NCI-H2029 treated with DMSO at 0.1 percent for 48 hours (cell line): ENCODE measurements at places on chromosomes 13 and 19.

- DNase-seq: no peak
These were observed 2.4 kb downstream of the FOSB start for GRCh38 chr19:45469945-45470761.

DNA sequence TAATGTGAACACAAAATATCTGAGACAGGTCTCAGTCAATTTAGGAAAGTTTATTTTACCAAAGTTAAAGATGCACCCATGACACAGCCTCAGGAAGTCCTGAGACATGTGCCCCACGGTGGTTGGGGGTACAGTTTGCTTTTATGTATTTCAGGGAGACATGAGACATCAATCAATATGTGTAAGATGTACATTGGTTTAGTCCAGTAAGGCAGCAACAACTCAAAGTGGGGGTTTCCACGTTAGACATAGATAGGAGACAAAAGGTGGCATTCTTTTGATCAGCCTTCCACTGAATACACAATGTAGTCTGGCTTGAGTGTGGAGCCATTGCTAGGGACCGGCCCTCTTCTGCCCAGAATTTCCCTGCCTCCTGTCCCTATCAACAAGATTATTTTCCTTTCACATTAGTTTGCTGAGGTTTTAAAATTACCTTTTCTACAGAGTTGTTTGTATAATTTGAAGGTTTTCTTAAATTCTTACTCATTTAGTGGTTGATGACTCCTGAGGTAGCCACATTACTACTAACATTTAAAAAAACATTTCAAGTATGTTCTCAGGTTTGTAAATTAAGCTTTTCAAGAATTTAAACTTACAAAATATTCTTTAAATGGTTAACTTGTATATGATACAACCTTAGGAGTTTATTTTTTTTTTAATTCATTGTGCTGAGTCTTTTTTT is 33.2 kb downstream of the RNASEH2B start:
- no peak for DNase-seq

GRCh38 chr19:12708641-12709040 is 12.2 kb upstream of the FBXW9 start:
- DNase-seq: no peak

DNA sequence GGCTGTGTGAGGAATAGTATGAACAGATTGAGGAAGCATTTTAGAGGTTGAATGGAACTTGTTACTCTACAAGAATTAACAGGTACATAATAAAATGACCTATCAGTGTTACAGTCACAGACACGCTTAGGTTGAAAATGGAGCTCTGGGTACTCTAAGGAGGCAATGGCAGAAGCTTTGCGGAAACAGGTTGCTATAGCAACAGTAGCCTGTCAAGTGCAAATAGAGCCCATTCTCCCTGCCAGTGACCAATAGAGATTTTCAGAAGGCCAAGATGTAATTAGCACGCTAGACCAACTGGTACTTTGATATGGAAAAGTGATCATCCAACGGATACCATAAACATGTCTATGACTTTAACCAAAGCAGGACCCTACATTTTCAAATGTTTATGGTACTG is 148.5 kb upstream of the FREM2 start:
- peak; percentile 1 for DNase-seq

DNA sequence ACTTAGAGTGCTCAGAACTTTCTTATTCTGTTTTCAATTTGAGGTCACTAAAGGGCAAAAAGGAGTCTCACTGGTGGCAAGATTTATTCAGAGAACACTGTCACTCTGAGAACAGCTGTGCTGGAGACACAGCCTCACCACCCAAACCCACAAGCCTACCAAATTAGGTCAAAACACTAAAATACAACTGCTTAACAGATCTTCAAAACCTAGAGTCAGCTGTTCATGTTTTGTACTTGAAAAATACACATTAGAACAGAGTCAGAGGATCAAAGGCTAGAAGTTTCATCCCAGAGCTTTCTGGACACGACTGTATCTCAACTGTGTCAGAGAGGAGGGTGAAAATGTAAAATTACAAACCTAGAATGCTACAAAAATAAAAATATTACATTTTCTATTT is 89.3 kb downstream of the MIPEP start:
- no peak for DNase-seq

GRCh38 chr13:113651511-113652403 is 6.2 kb downstream of the ATP4B start:
- no peak for DNase-seq

DNA sequence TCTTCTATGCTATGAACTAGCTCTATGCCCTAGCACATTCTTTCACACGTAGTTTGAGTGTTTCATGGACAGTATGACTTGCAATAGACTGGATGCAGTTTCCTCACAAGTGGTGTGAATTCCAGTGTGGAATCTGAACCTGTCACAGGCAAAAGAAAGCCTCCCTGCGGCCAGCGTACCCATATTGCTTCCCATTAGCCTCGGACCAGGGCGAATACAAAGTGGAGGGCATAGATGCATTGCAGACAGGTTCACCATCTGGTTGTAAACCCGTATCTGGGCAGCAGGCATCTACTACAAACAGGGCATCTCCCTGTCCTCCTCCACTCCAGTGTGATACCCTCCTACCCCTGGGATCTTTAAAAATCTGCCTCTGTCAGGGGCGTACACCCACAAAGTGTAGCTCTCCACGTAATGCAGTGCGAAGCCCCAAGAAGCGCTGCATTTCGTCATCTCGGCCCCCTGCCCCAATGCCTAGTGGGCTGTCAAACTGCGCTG is 1.4 kb upstream of the CIC start:
- no peak for DNase-seq

- no peak for DNase-seq
These were observed 29.7 kb downstream of the USPL1 start for GRCh38 chr13:30647420-30647819.

- no peak for DNase-seq
These were observed 28.8 kb upstream of the OXGR1 start for GRCh38 chr13:97023117-97023516.

DNA sequence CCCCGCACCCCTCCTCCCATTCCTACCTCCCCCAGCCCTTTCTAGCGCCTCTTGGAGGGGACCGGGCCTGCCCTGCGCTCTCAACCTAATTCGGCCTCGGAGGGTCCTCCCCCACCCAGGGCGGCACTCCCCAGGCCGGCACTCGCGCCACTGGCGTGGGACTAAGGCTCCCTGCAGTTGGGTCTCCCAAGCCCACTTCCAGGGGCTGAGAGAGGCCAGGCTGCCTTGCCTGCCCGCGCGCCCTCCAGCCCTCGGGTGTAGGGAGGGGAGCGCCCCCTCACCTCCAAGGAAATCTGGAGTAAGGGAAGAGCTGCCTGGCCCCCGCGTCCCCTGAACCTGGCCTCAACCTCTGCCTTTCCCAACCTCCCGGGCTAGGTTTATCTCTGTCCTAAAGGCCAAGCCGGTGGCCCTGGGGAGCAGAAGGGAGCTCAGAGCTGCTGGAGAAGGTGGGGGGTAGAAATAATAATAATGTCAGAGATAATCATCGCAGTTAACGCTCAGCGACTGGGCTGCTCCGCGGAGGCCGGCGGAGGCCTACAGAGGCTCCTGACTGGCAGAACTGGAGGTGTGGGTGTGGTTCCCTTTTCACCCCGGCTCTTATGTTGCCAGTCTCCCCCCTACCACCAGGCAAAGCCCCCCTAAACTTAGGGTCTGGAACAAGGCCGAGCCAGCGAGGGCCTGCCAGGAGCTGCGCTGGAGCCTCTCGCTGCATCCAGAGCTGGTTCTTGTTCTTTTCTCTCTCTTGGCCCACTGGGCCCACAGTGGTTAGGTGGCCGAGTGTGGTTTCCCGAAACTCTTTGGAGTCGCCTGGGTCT is 9.6 kb downstream of the ZIC2 start:
- no peak for DNase-seq

- peak; percentile 20 for DNase-seq
These were observed at the start of gene LIG4 for GRCh38 chr13:108215436-108215835. Gene LIG4, minus strand, starts transcription at chr13:108215536. Its CDS starts 4,268 bp downstream, at chr13:108211268.

GRCh38 chr19:41410336-41411054 is 12.9 kb downstream of the BCKDHA start:
- DNase-seq: no peak

GRCh38 chr19:49150944-49151243 is 4.3 kb downstream of the HRC start:
- DNase-seq: no peak

GRCh38 chr13:96229356-96229755 is 139.4 kb downstream of the HS6ST3 start:
- DNase-seq: no peak

- no peak for DNase-seq
These were observed 27.2 kb upstream of the FBL start for GRCh38 chr19:39873385-39873784.

- DNase-seq: no peak
These were observed 10.6 kb downstream of the POU2F2 start for GRCh38 chr19:42121656-42122069.

- no peak for DNase-seq
These were observed 42.2 kb downstream of the GATAD2A start for GRCh38 chr19:19447536-19448237.

DNA sequence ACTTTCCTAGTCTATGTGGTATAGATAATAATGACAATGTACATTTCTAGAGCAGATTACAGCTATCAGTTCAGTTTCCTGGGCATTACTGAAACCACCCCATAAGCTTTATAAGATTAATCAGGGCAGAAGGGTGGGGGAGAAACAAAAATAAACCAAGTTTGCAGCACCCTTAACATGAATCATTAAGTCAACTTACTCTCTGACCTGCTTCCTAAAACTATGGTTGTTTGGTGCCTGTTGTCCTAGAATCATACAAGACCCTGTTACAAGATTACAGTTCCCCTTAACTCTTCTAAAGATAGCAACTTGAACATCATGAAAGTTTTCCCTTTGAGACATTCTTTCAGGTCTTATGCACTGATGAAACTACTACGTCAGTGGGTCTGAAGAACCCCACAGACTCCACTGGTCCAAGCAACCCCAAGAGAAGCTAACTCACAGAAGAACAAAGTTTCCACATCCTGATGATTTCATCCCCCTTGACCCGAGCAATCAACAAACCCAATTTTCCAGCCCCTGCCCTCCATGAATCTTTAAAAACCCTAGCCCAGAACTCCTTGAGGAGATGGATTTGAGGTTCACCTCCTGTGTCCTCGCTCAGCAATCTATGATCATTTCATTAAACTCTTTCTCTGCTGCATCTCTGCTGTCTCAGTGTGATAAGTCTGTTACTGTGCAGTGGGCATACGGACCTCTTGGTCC is 336.5 kb downstream of the FOXO1 start:
- no peak for DNase-seq

DNA sequence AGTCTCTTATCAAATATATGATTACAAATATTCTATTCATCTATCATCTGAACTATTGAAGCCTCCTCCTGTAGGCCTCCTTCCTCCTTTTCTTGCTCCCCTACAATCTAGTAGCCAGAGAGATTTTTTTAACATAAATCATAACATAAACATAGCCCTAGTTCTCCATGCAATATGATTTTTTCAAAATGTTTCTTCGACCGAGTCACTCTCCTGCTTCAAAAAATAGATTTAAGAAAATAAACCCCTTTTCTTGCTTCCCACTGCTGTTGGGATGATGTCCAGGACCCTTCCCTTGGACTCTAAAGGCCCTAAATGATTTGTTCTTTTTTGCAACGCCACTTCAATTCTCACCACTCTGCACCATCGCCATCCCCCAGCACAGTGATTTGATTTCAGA is 319.7 kb upstream of the TSHZ3 start:
- DNase-seq: no peak

DNA sequence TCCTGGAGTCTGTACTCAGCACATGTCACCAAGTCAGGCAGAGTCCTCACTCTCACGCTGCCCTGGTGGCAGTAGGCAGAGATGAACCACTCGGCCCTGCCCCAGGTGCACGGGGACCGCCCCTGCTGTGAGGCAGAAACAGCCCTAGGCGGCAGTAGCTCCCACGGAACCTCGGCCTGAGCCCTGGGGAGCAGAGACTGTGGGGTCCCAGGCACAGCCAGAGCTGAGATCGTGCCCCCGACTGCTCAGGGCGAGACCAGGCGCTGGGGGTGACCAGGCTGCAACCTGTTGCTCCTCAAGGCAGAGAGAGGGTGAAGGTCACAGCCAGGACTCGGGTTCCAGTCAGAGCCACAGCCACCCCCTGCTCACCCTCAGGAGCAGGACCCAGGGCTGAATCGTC is 34.9 kb downstream of the AP1M1 start:
- DNase-seq: no peak

DNA sequence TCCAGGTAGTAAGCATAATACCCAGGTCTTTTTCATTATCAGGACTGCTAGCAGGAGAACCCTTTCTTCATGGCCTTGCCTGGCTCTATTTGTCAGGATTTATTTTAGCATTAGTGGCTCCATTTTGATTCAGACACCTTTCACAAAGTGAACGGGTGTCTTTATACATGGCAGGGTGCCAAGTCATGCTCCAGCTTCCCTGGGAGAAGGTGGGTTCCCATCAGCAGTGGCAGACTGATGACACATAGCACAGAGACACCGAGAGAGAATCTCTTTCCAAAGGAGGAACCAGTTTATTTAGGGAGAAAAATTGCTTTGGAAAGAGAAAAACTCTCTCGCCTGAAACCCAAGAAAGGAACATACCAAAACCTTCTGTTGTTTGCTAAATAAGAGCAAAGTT is 135.3 kb upstream of the TMTC4 start:
- no peak for DNase-seq

DNA sequence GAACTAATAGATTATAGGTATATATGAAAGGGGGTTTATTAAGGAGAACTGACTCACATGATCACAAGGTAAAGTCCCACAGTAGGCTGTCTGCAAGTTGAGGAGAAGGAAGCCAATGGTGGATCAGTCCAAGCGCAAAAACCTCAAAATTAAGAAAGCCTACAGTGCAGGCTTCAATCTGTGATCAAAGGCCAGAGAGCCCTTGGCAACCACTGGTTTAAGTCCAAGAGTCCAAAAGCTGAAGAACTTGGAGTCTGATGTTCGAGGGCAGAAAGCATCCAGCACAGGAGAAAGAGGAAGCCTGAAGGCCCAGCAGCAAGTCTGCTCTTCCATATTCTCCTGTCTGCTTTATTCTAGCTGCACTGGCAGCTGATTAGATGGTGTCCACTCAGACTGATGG is 721.3 kb upstream of the PCDH9 start:
- no peak for DNase-seq

DNA sequence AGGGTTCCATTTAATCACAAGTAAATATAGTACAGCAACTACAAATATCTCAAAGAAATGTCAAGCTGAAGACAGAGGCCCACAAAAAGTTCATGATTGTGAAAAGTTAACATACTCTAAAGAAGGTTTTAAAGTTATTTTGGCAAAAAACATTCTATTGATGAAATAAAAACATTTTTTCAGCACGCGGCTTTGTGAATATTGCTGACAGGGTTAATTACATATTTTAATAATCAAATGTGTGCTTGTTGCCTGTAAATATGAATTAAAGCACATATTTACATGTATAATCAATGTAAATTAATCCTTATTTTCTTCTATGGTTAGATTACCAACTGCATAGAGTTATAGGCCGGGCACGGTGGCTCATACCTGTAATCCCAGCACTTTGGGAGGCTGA is 328.1 kb downstream of the MZT1 start:
- no peak for DNase-seq

- DNase-seq: no peak
These were observed 12.2 kb upstream of the IFNL1 start for GRCh38 chr19:39284032-39284431.
